ENCODE measurements at places on chromosomes 3 and 15. TPM values are rescaled to one million over a fixed set of nuclear protein-coding genes. Genes with fewer than 3 reads are reported as not detected.

DNA sequence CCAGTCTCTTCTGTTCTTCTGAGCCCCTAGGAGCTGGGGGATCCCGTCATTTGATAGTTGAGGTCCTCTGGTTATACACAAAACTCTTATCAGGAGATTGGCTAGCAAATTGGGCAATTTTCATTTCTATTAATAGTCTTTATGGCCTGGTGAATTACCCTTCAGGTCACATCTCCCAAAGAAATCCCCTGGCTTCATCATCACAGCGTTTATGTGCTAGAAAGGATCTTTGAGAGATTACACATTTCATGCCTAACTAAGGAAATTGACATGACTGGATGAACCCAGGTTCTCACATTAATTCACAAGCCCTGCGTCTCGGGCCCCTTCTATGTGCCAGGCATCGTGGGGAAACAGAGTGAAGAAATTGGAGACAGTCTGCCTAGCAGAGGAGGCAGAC is 227.4 kb upstream of the PROK2 start:
- peaks cover 8% of the 10 kb centered on the region for H3K4me1 ChIP-seq
- peaks cover 5% of the 10 kb centered on the region for H3K27me3 ChIP-seq
- no peak for DNase-seq
- H3K36me3 ChIP-seq = no peaks in the 10 kb centered on the region
- no peak overlapping the region for H3K4me3 ChIP-seq

GRCh38 chr15:98085003-98085639 is 124.6 kb downstream of the ARRDC4 start:
- H3K4me1 ChIP-seq = no peaks in the 10 kb centered on the region
- no peaks in the 10 kb centered on the region for H3K27me3 ChIP-seq
- no peak overlapping the region for H3K4me3 ChIP-seq
- DNase-seq = no peak

GRCh38 chr15:65666257-65666656 is 44.5 kb downstream of the SLC24A1 start:
- peak overlapping the region; percentile 42 for H3K27ac ChIP-seq
- H3K36me3 ChIP-seq = peaks cover 76% of the 10 kb centered on the region
- DNase-seq = no peak
- H3K27me3 ChIP-seq = no peaks in the 10 kb centered on the region
- no peaks in the 10 kb centered on the region for H3K4me1 ChIP-seq

MST1R gene
- total RNA-seq = 1.2 TPM

C3orf85 gene
- total RNA-seq = not detected

THUMPD3 gene
- total RNA-seq = 57.7 TPM

Measured in activated T-helper 2 cell treated with anti-CD3 and anti-CD28 coated beads, Interferon-gamma antibody, Interleukin-2, Interleukin-4, amounts not matched to agents 10 μg/mL and 5 μg/mL and 100 μg/mL, durations not matched to agents 14 hours and 24 hours and 36 hours (primary cell).